NCI-H1048 (cell line): ENCODE measurements at places on chromosomes 3 and 15.

- DNase-seq: no peak
These were observed 257.1 kb downstream of the UACA start for GRCh38 chr15:70505936-70506912.

- no peak for DNase-seq
These were observed 223.0 kb downstream of the TBL1XR1 start for GRCh38 chr3:176974279-176974678.

GRCh38 chr3:29281344-29282241 is 722 bp downstream of the RBMS3 start:
- DNase-seq: no peak

DNA sequence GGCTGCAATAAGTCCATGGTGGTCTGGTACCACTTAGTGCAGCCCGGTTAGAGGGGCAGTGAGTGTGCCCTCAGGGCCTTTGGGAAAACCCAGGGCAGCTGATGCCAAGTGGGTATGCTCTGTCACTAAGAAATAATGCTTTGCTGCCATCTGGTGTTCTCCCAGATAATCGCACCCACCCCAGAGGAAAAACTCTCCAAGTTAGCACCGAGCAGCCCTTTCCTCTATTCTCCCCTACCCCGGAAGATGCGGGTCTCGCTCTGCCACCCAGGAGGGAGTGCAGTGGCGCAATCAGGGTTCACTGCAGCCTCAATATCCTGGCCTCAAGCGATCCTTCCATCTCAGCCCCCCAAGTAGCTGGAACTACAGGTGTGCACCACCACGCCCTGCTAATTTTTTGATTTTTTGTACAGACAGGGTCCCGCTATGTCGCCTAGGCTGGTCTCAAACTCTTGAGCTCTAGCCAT is 21.3 kb upstream of the DAPK2 start:
- DNase-seq: peak; percentile 9

- no peak for DNase-seq
These were observed 112.1 kb downstream of the TNIK start for GRCh38 chr3:171348121-171348520.

GRCh38 chr3:185225523-185225922 is 28.3 kb downstream of the EHHADH start:
- DNase-seq: no peak

GRCh38 chr3:127690823-127691452 is 18.2 kb downstream of the ABTB1 start:
- DNase-seq: no peak

GRCh38 chr3:190514413-190515153 is 698 bp downstream of the IL1RAP start:
- DNase-seq: no peak

DNA sequence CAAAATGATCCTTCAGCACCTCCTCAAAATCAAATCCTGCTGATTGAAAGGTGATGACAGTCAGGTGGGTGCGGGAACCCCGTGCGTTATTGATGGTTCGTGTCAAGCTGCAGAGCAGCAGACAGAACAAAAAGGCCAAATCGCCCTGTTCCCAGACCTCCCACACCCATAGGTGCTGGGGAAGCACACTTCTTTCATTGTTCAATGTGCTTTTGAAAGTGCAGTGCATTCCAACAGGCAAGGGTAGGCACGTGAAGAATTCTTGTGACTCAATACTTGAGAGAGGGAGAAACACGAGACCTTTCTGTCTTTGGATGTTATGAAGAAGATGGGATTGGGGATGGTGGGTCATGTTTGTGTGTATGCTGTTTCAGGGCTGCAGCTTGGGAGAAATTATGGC is 514.0 kb downstream of the MCTP2 start:
- DNase-seq: no peak

- no peak for DNase-seq
These were observed 126.6 kb downstream of the TJP1 start for GRCh38 chr15:29695489-29696167.

- DNase-seq: no peak
These were observed 136.5 kb downstream of the RORA start for GRCh38 chr15:61092361-61093157.

- DNase-seq: no peak
These were observed 562 bp downstream of the NBEAL2 start for GRCh38 chr3:46979958-46980497.

GRCh38 chr3:146653978-146654377 is 48.8 kb upstream of the PLSCR5 start:
- no peak for DNase-seq

- DNase-seq: peak; percentile 14
These were observed 640 bp downstream of the MB21D2 start for GRCh38 chr3:192917028-192917403.

DNA sequence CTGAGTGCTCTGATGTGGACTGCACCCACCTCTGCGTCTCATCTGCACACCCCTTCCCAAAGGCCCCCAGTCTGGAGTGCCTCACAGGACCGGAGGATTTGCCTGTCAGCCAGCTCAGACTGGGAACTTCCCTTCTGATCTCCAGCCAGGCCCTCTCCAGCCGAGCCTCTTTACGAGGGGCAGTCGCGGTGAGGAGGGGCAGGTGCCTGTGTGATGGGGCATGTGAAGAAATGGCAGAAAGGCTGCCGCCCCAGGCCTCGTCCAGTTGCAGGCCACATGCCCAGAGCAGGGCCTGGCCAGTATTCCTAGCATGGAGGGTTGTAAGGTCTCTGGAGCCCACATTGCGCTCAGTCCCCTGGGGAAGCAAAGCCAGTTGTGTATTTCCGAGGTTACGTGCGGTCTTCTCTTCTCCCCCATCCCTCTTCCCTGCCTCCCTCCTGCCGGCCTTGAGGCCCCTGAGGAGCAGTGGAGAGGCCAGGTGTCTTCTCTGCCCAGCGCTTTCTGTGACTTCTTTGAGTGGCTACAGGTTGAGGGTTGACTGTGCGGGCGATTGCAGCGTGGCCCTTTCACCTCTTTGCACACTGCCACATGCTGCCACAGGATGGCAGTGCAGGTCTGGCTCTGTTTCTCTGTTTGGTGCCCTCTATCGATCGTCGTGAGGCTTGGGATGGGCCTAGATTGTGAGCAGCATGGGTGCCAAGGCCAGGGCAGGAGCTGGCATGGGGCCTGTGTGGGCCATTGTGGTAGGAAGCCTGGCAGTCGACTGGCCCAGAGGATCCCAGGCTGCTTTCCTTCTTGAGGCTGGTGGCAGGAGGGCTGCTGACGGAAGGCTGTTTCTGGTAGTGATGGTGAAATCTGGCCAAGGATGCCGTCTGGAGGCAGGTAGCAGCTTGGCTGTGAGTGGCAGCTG is 5.3 kb downstream of the CLK3 start:
- no peak for DNase-seq

DNA sequence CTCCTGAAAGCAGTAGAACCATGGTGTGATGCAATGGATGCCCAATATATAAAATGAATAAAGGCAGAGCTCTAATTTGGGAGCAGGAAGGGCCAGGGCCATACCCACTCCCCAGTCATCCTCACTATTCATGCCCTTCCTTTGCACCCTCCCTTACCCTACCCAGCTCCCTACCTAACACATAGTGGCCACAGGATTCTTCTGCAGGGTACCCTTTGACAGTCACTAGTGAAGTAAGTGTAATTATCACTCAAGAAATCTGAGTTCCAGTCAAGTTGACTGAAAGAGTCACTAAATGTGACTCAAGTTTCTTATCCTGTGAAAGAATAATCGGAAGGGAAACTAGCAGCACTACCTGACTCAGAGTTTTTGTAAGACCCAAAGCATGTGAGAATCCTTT is 69.2 kb downstream of the RASA2 start:
- DNase-seq: no peak
